ENCODE measurements at places on chromosomes 13 and 19.

- no peak for DNase-seq
Observed at GRCh38 chr19:19687090-19687489, 18.5 kb downstream of the ZNF101 start.

DNA sequence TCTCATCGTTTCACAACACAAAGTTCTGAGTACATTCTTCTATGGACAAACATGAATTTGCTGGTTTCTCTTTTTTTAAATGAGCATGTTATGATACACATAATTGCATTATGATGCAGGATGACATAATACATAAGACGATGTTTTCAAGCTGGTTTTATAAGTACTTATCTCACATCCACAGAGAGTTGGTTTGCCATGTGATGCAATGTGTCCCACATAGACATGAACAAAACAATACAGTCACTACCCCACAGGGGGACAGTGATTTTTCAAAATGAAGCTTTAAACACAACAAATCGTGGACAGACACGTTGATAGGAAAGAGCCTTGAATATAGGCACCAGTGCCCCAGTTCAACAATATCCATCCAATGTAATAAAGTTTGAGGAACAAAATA lies 447.1 kb downstream of the KLF12 start:
- no peak for DNase-seq

DNA sequence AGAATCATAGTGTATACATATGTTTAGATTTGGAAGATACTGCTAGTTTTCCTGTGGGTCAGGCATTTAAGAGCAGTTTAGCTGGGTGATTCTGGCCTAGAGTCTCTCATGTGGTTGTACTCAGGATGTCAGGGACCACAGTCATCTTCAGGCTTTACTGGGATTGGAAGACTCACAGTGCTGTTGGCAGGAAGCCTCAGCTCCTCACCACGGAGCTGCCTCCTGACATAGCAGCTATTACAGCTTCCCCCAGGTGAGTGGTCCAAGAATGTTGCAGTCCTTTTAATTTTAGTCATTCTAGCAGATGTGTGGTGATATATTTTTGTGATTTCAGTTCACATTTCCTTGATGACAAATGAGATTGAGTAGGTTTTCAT lies 16.9 kb upstream of the GPR18 start:
- no peak for DNase-seq

- DNase-seq: no peak
Observed at GRCh38 chr13:49859560-49859959, 67.1 kb upstream of the KPNA3 start.

GRCh38 chr19:46656541-46656940 lies 4.4 kb downstream of the DACT3 start:
- no peak for DNase-seq

DNA sequence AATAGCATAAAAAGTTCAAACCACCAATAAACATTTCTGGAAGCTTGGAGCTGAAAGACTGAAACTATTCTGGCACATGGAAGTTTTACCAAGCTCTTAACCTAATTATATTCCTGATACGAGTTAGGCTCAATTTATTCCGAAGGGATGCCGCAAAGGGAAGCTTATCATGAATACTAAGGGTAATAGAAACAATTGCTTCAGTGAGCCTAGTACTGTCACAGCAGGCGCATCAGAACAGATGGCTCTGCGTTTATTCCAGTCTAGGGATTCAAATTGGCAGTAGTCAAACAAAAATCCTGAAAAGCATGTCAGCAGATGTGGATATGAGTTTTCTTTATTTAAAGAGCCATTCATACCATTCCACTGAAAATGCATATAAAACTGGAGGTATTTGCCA lies 779.5 kb downstream of the GPC5 start:
- DNase-seq: no peak

DNA sequence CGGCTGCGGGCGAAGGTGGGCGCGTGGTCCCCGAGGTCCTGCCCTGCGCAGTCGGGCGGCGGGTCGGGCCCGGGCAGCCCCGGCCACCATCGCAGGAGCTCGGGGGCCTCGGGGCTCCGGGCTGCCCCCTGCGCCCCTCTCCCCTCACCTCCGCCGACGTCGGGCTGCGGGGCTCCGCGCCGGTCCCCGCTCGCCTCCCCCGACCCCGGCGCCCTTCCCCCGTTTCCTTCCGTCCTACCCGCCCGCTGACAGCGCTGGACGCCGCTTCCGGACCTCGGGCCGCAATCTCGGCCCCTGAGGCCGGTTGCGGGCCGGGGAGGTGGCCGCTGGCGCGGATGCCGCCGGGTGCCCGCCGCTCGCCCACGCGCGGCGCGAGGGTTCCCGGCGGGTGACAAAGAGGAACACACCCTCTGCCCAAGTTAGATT lies 720 bp downstream of the FARP1 start:
- DNase-seq: no peak

GRCh38 chr19:38699027-38699346 lies 45.3 kb downstream of the CAPN12 start:
- peak; percentile 15 for DNase-seq

- DNase-seq: no peak
Observed at GRCh38 chr13:92830821-92831220, 395.8 kb upstream of the GPC6 start.

- DNase-seq: no peak
Observed at GRCh38 chr13:40456979-40457553, 209.4 kb downstream of the FOXO1 start.

- no peak for DNase-seq
Observed at GRCh38 chr19:50500060-50500752, 10.8 kb downstream of the JOSD2 start.

DNA sequence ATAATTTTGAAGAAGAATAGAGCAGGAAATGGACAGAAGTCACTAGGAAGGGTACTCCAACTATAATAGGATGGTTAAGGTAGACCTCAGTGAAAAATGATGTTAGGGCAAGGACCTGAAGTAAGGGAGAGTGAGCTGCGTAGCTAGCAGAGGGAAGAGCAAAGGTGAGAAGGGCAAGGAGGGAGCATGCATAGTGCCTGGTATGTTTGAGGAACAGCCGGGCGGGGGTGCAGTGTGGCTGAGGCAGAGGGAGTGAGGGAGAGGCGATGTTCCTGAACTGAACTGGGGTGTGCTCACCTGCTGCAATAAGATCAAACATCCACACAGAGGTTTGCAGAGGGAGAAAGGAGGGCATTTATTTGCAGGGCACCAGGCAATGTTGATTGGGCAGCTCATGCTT lies 110.4 kb downstream of the DNAJC15 start:
- DNase-seq: no peak

DNA sequence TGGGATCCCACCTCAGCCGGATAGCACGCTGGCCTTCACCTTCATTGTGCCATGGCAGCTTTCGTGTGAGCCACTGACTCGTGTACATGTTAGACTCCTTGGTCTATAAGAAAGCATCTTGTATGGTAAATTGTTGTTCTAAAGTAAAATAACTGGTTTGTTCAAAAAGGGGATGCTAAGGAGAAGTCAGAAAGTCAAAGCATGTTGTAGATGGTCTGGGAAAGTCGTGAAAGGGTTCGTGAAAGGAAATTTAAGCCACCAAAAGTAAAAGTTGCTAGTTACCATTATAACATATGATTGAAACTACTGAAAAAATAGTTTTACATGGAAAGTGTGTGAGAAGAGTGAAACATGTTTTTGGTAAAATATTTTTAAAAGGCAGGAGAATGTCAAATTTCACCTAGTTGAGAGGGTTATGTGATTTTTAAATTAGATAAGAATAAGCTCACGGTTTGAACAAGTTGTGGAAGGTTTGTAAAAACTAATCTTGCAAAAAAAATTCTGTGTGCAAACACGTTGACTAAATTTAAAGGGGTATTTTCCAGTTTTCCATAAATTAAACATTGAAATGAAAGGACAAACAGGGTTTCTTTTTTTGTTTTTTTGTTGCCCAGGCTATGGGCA lies 23.4 kb downstream of the DPRX start:
- DNase-seq: no peak

- no peak for DNase-seq
Observed at GRCh38 chr13:30972888-30973377, 40.5 kb downstream of the TEX26 start.

- DNase-seq: no peak
Observed at GRCh38 chr19:45217193-45217956, 27.8 kb downstream of the EXOC3L2 start.

- DNase-seq: no peak
Observed at GRCh38 chr13:50842251-50842989, 1.1 kb downstream of the DLEU7 start.

DNA sequence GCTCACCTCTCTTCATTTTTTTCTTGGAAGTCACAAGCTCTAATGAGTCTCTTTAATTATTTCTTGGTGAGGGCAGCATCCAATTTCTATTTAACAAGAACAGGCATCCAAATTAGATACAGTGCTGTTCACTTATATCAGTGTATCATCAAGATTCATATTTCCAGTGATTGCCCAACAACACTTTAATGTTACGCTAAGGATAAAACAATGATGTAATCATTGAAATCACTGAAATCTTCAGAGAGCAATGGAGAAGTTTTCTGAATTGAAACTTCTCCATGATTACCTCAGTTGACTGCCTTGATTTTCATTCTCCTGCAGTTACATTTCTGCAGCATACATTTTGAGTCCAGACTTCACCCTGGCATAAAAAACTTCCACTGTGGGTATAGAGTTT lies 17.1 kb upstream of the LRCH1 start:
- no peak for DNase-seq

- DNase-seq: no peak
Observed at GRCh38 chr19:12922959-12923358, 3.9 kb upstream of the SYCE2 start.

DNA sequence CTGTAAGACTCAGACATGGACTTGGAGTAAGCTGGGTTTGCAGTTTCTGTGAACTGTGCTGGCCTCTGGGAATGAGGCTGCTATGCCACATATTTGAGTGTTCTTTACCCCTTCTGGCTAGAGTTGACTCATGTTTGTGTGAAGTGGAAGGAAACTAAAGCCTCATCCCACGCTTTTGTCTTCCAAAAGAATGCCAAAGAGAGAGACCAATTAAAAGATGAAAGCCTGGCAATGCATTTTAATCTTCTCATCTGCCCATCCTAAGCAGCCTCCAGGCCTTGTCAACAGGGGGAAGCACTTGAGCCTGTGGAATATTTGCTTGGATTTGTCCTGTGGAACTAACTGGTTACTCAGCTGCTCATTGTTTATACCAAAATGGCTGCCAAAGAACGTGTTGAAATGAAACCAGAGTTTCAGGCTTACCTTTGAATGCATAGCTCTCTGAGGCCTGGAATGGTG lies 49.1 kb downstream of the LMO7 start:
- DNase-seq: no peak

- no peak for DNase-seq
Observed at GRCh38 chr19:2275588-2276428, 6.2 kb downstream of the PEAK3 start.

DNA sequence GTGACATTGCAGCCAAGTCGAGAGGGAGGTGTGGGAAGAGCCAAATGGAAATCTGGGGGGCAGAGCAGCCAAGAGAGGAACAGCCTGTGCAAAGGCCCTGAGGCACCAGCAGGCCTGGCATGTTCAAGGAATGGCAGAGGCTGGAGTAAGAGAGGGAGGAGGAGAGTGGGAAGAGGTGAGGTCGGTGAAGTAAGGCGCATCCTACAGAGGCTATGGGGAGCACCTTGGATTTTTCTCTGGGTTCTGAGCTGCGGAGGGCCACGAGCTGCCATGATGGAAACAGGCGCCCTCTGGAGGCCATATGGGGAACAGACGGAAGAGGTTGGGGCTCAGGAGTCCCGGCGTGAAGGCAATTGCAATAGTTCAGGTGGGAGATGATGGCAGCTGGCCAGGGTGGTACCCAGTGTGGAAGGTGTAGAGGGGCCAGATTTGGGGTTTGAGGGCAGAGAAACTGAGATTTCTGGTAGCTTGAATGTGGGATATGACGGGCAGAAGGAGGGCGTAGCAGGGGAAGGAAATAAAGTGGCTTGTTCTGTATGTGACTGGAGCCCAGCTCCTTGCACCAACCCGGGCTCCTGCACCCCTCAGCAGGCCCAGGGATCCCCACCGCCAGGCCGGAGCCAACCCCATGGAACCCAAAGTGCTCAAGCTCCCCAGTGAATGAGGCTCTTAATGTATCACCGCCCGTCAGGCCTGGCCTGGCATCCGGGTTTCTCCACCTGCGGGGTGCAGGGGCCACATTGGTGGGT lies 20.5 kb upstream of the STRN4 start:
- peak; percentile 54 for DNase-seq

GRCh38 chr13:84821261-84821660 lies 939.0 kb upstream of the SLITRK1 start:
- DNase-seq: no peak

- DNase-seq: no peak
Observed at GRCh38 chr13:45299194-45299593, 41.8 kb downstream of the TPT1 start.

- no peak for DNase-seq
Observed at GRCh38 chr13:100460266-100460665, 128.3 kb downstream of the GGACT start.

DNA sequence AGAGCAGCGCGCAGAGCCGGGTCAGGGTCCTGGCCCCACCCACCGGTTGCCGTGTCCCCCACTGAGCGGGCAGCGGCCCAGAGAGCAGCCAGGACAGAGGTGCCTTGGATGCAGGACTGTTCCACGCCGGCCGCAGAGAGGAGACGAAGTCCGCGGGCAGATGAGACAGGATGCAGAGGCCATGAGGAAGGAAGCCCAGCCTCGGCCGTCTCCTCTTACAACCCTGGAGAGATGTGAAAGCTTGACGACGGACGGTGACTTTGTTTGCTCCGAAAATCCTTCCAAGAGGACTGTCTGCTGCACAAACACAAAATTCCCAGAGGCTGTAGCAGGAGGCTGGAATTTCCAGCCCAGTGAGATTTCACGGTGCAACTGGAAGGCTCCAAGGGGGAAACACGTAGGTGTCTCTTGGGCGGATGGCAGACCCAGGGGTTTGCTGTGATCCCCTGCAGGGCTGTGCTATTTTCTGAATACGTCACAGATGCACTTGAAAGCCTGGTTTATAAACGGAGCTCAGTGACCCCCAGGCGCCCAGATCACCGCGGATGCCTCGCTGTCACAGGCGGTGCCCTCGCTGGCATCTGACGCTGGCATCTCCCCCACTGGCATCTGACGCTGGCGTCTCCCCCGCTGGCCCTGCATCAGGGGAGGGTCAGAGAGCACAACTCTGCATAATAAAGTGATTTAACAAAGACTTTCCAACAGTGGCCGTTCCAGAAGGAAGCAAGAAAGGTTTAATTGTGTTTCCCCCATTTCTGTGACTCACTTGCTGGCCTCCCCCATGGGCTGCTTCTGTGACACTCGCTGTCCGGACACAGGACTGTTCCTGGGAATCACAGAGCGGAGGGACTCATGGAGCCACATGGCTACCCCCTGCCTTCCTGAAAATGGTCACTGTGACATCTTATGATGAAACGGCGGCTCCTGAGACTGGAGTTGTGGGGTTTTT lies 62.0 kb upstream of the C13orf46 start:
- no peak for DNase-seq

DNA sequence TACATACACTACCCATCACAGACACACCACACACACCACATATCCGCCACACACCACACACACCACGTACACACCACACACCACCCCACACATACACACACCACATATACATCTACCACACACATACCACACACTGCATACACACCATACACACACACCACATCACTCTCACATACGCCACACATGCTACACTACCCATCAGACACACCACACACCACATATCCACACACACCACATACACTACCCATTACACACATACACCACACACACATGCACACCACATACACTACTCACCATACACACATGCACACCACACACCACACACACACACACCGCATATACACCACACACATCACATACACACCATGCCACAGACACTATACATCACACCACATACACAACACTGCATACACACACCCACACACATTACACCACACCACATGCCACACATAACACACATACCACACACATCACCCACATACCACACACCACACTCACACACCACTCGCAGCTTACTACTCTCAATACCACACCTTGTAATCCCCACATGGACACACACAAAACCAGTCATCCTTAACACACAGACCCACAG lies 9.5 kb downstream of the ERFL start:
- DNase-seq: no peak

Measured in activated CD4-positive, alpha-beta T cell treated with anti-CD3 and anti-CD28 coated beads, Interleukin-2, amount 50 U/mL, for 4 hours (primary cell).